ENCODE measurements at places on chromosomes 5 and 9. TPM values are rescaled to one million over a fixed set of nuclear protein-coding genes. Genes with fewer than 3 reads are reported as not detected.

DNA sequence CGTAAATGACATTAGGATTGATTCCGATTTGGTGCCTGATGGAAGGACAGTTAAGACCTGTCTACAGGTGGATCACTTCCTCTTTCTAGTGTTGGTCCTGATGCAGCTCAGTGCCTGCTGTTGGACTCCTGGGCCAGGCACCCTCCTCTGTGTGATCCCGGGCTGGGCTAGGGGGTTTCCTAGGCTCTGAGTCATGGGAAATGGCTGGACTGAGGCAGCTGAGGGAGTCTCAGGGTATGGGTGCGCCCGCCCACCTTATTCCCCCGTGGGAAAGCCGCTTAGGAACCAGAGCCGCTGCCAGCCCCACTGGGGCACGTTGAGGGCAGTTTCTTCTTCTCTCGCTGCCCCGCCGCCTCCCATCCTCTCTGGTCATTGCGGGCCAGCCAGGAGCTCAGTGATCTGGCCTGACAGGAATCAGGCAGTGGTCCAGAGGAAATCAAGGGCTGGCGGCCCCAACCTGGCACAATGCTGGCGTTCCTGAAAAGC is 12.9 kb downstream of the TCF7 start:
- no peak for DNase-seq

ARHGEF39 gene
- 7.6 TPM for total RNA-seq

CCDC192 gene
- total RNA-seq: not detected

- DNase-seq: no peak
These were observed 115.1 kb upstream of the TSLP start for GRCh38 chr5:110956280-110956912.

DNA sequence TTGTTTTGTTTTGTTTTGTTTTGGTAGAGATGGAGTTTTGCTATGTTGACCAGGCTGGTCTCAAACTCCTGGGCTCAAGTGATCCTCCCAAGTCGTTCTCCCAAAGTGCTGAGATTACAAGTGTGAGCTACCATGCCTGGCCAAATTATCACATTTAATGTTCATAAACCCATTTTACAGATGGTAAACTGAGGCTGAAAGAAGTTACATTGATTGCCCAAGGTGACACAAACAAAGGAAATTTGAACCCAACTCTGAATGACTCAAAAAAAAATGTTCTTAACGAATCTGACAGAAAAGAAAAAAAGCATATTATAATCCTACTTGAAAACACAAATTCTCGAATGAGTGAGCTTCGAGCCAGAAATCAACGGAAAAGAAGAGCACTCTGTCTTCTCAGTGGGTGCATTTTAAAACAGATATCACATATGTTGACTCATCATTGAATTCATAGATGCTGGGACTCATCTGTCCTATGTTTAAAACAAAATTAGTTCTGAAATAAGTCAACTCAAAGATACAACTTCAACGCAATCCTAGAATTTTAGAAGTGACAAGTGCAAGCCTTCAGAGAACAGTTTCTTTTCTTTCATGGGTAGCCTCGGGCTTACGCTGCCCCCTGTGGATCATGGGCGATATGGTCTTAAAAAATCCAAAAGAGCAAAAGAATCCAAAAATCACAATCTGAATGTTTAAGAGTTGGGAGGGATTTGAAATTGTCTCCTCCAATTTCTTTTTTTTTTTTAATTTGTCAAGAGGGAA is 28.4 kb downstream of the TIMD4 start:
- peak; percentile 22 for DNase-seq

GRCh38 chr5:53118879-53119278 is 9.3 kb upstream of the MOCS2 start:
- no peak for DNase-seq

DNA sequence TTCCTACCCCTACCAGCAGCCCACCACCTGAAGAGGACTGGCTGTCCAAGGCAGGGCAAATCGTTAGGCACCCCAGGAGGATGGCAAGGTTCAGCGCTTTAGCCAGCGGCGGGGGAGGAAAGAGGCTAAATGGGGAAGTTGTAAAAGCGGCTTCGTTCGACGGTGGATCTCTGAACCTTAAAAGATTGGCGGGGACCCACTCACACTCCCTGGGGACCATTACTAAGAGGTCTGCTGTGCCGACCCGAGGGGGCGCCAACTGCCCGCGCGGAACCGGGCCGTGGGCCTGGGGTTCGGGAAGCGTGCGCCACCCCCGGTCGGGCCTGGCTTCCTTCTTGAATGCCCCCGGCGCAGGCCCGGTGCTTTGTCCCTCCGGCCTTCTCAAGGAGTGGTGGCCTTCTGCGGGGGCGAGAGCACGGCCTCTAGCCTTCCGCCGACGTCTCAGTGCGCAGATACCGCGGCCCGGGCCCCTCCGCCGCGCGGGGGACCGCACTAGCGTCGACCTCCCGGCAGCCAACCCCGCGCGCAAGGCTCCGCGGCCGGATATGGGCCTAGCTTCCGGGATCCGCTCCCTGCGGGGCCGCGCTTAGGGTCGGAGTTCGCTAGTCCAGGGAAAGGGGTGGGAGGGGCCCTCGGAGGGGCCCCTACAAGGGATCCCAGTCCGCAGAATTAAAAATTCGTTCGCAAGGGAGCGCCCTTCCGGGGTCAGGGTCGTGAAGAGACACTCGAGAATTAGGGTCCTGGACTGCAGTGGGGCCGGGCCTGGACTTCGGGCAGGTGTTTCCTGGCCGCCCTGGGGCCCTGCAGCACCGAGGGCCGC is 10.5 kb downstream of the NR2F1-AS1 start:
- DNase-seq: no peak

GRCh38 chr5:33891446-33891787 is 373 bp downstream of the ADAMTS12 start:
- DNase-seq: no peak

SLC25A2 gene
- 0.95 TPM for total RNA-seq

SLC12A2 gene
- total RNA-seq: 160 TPM

- no peak for DNase-seq
These were observed 431 bp downstream of the TMOD1 start for GRCh38 chr9:97501972-97502221.

DNA sequence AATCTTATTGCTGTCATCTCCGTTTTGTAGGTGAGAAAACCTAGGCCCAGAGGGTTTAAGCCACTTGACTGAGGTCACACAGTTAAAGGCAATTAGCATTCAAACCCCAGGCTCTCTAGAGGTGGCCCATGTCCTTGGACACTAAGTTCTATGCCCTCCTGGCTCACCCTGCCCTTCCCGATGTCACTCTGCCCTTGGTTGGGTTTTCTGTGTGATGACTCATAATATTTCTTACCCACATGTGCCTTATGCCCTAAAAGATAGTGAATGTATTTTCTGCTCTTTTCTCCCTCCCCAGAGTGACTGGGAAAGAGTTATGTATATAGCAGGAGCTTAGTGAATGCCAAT is 174.5 kb upstream of the PITX1 start:
- DNase-seq: no peak

SLC45A2 gene
- total RNA-seq: 0.73 TPM

LHX2 gene
- not detected for total RNA-seq

BASP1 gene
- total RNA-seq: 3.7 TPM

DNA sequence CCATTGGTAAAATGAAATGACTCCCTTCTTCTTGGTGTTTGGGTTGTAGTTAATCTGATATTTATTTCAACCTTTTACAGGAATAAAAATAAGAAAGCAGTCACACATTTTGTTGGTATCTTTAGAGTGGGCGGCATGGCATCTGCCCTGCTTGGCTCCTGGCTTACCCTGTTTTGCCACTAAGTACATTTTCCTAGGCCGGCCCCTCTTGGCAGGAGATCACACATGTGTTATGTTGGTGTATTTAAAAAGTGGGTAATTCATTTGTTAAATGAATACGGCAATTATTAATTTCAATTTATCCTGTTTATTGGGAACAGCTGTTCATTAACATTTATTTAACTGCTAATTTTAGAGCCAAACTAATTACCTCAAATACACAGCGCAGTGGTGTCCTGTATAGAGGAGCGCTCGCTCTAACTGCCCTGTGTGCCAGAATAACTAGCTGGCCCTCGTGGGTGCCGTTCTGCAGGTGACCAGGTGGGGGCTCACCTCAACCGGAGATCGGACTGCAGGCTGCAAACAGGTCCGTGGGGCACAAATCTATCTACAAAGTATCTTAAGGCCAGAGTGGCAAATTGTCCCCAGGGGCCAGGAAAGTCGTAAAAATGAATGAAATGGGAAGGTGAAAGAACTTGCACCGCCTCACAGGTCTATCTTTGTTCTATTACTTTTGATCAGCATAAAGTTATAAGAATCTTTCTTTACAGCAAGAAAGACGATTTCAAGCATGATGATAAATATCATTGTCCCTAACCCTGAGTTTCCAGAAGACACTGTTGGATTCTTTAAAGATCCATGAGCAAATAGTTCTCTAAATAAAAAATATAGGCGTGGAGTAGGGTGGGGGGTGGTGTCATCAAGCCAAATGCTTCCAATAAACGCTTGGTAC is 26.2 kb upstream of the GPR151 start:
- DNase-seq: peak; percentile 46

- DNase-seq: no peak
These were observed 289.7 kb upstream of the IRX4 start for GRCh38 chr5:2172471-2172870.

DNA sequence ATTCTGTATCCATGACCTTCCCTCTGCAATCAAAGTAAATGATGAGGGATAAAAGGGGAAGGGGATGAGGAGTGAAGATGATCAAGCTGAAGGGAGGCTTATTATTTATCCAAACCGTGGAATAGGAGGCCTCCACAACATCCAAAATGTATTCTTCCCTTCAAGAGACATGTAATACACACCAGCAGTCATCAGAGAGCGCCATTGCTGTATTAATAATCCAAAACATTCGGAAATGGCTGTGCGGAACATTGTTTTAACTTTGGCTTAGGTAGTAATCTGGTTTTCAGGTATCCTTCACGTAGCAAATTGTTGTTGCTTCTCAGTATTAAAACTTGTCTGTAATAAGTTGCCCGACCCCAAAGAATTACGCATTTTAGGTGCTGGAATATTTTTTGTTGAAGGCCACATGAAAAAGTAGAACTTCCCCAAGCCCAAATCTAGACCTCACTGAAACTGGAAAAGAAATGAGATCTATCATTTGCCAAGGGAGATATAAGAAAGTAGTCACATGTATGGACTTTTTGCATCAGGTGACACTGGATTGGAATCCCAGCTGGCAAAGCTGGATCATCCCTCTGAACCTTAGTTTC is 2.6 kb upstream of the BOD1 start:
- DNase-seq: no peak

WDR41 gene
- 28.7 TPM for total RNA-seq

GABRA6 gene
- not detected for total RNA-seq

DNA sequence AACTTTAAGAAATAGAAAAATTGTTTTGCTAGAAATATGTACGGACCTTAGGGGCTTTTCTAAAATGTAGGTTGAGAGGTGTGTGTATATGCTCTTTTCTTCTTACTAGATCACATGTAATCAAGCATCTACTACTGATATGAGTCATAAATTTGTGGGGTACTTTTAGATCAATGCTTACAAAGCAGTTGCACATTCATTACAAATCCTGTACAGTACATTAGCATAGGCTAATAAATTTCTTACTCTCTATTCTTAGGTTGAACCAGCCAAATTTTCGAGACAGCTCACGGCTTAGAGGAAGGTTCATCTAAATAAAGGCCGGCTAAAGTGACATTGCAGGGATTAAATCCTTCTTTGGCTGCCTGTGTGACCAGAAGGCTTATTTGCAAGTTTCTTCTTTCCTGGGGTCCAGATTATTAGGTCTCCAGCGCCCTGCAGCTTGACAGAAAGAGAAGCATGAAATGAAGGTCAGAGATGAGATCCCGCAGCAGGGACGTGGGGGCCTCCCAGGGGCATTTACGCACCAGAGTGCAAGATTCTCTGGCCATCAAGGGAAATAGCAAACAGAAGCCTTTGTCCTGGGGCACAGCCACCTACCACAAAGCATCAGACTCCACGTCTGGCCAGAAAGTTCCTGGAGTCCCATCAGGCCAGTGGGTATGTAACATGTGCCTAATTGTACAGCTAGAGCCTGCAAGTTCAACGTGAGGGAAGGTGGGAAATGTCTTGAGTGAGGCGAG is 53.0 kb downstream of the NIM1K start:
- no peak for DNase-seq

GRIA1 gene
- 0.20 TPM for total RNA-seq

SLC6A3 gene
- total RNA-seq: not detected

GRCh38 chr5:132669966-132670882 is 3.6 kb upstream of the IL4 start:
- DNase-seq: no peak

TMEM232 gene
- 3.1 TPM for total RNA-seq

CTSV gene
- total RNA-seq: 4.0 TPM
